GM23248 (cell line): ENCODE measurements at places on chromosomes 2 and 18. TPM values are rescaled to one million over a fixed set of nuclear protein-coding genes. Genes with fewer than 3 reads are reported as not detected.
A peak's percentile ranks its signal among the peaks of the same experiment; 100 is the strongest.

DNA sequence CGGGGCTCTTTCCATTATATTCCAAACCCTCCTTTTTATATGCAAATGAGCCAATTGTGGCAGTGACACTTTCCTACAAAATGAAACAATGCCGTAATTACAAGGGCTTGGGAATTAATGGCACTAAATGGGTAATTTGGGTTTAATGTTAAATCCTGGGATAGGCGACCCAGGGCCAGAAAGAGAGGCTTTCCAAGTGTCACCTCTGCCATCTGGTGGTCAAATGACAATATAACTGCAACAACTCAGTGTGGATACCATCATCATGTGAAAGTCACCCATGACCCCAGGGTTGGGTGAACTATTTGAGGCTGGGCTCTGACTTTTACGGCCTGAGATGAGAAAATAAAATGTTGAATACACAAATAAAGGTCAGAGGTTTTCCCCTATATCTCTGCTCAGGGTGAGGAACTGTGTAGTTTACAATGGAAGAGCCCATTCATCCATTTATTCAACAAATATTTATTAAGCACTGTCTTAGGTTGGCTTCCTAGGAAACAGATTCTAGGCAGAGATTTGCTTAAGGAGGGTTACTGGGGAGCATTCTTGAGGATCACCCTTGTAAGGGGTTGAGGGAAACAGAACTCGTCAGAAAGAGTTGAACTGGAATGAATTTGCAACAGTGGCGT lies 13.6 kb upstream of the THADA start:
- peak; percentile 73 for DNase-seq
- H3K4me1 ChIP-seq: no peaks in the 10 kb centered on the region
- no peaks in the 10 kb centered on the region for H3K27me3 ChIP-seq
- H3K4me3 ChIP-seq: no peak overlapping the region

GRCh38 chr2:70553584-70554337 lies at the start of gene TGFA:
Gene TGFA, minus strand, starts transcription at chr2:70553826. Its CDS starts 59 bp downstream, at chr2:70553767.
- no peaks in the 10 kb centered on the region for H3K36me3 ChIP-seq
- no peaks in the 10 kb centered on the region for H3K4me1 ChIP-seq
- H3K27ac ChIP-seq: no peak within 1 kb of the TSS
- peak; percentile 87 for DNase-seq
- 0 out of 2 replicates have a peak, but pooled peaks cover 9% of the 10 kb centered on the region for H3K27me3 ChIP-seq
- peak within 1 kb of the TSS; percentile 75 for H3K4me3 ChIP-seq

- no peak overlapping the region for H3K4me3 ChIP-seq
- DNase-seq: peak; percentile 42
- H3K36me3 ChIP-seq: no peaks in the 10 kb centered on the region
- no peak overlapping the region for H3K27ac ChIP-seq
- H3K27me3 ChIP-seq: no peaks in the 10 kb centered on the region
Observed at GRCh38 chr2:238808761-238809160, 39.1 kb upstream of the TWIST2 start.

PDE11A gene
- total RNA-seq: 0.86 and 1.9 TPM in 2 replicates

PIEZO2 gene
- 1.1 and 1.5 TPM in 2 replicates for total RNA-seq

DNA sequence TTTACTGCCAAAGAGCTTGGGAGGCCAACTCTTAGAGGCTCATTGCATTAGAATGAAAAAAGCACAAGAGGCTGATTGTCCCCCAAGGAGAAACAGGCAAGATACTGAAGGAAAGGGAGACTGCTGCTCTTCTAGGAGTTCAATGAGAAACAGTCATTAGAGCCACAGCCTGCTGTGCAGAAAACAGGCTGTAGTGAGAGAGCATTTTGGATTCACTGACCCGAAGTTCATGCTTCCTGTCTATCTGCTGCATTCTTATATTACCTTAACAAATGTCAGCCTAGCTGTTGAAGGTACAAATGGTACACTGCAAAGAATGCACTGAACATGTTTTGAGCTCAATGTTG lies 423.3 kb downstream of the SETBP1 start:
- H3K4me3 ChIP-seq: no peak overlapping the region
- H3K27me3 ChIP-seq: no peaks in the 10 kb centered on the region
- peaks cover 36% of the 10 kb centered on the region for H3K4me1 ChIP-seq
- DNase-seq: no peak

DNA sequence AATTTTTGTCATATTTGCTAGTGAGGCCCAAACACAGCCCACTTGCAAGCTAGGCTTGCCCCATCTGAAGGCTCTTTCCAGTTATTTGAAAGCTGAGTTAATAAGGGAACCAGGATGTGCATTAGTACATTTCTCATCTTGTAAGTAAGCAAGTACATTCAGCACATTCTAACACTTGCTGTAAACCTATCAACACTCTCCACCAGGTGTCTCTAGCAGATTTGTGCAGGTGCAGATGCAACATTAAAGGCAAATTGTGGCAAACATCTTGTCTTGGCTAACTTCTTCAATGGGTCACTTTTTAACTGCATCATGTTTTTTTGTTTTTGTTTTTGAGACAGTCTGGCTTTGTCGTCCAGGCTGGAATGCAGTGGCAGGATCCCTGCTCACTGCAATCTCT lies 25.3 kb upstream of the MFSD6 start:
- no peaks in the 10 kb centered on the region for H3K36me3 ChIP-seq
- H3K27ac ChIP-seq: no peak overlapping the region
- no peaks in the 10 kb centered on the region; the same call in 1 of the 2 replicates for H3K4me1 ChIP-seq
- peak; percentile 31 for DNase-seq
- H3K27me3 ChIP-seq: no peaks in the 10 kb centered on the region

DNA sequence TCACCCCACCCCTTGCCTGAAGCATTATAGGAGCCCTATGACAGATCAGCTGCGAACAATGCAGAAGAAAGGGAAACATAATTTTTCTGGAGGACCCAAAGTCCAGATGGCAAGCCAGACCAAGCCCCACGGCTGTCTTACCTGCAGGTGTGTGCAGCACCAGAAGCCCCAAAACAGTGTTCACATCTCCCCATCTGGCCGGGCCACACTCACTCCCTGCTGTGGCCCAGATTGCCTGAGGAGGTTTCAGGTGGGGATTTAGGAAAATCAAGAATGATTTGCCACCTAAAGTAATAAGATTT lies 11.7 kb upstream of the STK17B start:
- H3K36me3 ChIP-seq: no peaks in the 10 kb centered on the region
- H3K4me3 ChIP-seq: no peak overlapping the region
- H3K27ac ChIP-seq: no peak overlapping the region
- no peaks in the 10 kb centered on the region for H3K27me3 ChIP-seq
- H3K4me1 ChIP-seq: no peaks in the 10 kb centered on the region

- H3K27me3 ChIP-seq: no peaks in the 10 kb centered on the region
- H3K36me3 ChIP-seq: no peaks in the 10 kb centered on the region
- no peak overlapping the region for H3K27ac ChIP-seq
- no peak overlapping the region for H3K4me3 ChIP-seq
Observed at GRCh38 chr2:207040696-207041095, 101.4 kb downstream of the CPO start.

GNAL gene
- 0.25 and 3.0 TPM in 2 replicates for total RNA-seq

CCDC141 gene
- not detected in 2 replicates for total RNA-seq

- no peaks in the 10 kb centered on the region for H3K4me1 ChIP-seq
- H3K36me3 ChIP-seq: peaks cover 40% of the 10 kb centered on the region
- DNase-seq: no peak
- H3K27me3 ChIP-seq: no peaks in the 10 kb centered on the region
- H3K4me3 ChIP-seq: no peak overlapping the region
Observed at GRCh38 chr2:27615316-27615715, 13.5 kb downstream of the CCDC121 start.
